ENCODE measurements at places on chromosomes 7 and 10.

DNA sequence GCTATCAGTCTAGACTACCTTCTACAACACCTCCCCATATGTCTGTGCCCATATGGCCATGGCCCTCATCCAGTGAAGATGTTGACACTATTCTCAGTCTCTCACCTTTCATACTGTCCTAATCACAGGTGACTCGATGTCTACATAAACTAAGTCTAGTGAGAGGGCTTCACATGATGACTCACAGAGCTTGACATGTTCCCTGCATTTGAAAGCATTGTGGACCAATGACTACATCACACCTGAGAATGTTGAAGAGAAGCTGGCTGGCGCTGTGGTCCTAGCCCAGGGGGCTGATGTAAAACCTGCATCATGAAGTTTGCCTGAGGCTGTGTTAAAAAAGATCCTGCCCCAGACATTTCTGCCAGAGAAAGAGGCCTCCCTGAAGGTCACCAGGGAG lies 167.2 kb downstream of the NPSR1 start:
- DNase-seq: no peak

DNA sequence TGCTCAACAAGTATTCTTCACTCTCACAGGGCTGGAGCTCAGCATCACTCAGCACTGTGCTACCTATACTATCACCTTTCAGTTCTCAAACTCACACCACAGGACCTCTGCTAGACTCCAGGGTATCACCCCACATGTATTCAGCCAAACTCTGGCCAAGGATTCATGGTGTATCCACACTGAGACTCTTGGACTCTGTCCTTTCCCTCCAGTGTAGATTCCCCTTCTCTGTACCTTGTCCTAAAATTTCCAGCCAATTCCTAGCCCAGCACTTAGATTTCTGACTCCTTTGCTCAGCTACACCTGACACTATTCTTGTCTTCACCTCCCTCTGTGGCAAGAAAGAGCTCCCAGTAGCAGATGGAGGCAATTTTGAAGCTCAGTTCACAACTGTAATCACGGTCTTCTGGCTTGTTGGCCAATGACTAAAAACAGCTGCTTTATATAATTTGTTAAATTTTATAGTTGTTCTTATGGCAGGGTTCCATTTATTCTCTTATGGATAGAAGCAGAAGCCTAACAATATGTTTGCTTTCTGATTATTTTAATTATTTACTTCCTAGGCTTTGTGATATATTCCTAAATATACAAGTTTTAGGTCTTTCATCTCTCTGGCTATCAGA lies 258.8 kb downstream of the THSD7A start:
- no peak for DNase-seq

- no peak for DNase-seq
Observed at GRCh38 chr7:112116894-112117293, 89.3 kb downstream of the DOCK4 start.

DNA sequence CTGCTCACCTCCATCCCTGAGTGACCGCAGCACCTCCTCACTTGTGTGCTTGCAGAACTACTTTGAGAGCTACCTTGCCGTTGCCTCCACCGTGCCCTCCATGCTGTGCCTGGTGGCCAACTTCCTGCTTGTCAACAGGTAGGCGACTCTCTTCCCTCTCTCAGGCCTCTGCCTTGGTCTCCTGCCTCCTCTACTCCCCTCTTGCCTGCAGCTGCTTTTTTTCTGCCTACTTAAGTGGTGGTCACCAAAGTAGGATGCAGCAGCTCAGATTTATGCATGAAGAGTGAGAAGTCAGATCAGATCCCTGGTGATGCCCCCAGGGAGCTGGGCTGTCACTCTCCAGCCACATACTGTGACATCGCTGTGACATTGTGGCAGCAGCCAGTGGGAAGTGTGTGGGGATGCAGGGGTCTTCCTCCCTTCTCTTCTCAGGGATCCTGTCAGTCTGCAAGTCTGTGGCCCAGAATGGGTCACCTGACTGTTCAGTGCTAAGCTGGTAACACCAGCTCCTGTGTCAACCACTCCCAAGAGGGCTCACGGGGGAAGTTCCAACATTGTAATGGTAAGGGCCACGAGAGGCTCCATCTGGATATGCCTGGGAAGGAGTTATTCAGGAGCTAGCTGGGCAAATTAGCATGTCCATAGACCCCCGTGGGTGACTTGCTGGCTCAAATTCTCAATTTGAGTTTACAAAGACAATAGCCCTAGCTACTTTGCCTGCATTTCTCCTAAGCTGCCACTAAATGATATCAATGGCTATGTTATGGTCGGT lies 25.3 kb downstream of the SLC29A3 start:
- DNase-seq: no peak

GRCh38 chr7:94182066-94182465 lies 177.9 kb upstream of the BET1 start:
- no peak for DNase-seq

DNA sequence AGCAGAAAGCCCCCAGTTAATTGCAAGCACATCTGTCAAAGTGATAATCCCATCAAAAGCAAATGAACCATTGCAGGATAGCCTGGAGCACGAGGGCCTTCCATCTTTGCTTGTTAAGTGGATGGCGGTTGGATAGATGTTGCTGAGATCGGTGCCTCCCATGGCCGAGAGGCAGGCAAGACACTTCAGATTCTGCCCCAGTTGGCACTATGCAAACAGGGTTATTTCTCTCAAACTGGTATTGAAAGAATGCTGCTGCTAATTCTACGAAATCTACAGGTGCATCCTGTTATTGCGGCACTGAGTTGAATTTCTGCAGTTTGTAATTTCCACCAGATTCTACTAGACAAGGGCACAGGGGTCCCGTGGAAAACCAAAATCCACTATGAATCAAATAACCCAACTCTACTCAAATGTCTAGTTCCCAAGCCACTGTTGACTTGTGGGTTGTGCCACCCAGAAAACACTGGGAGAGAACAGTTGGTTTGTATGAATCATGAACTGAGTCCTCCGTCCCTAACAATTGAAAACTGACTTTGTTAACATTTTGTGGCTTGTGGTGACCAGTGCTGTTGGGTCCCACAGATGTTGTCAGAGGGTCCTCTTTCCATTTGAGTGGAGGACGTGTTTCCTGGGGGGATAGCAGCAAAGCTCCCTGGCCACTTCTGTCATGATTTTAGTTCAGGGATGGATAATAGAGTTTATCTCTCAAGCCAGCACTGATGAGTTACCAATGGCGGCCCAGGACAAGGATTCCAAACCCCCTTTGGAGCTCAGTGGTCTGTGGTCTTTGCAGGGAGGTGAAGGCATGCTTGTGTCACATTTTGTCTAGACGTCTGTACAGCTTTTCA lies 7.1 kb upstream of the IL2RA start:
- DNase-seq: no peak

- DNase-seq: no peak
Observed at GRCh38 chr7:50211130-50212015, 93.1 kb upstream of the IKZF1 start.

GRCh38 chr10:118729200-118729599 lies 25.6 kb downstream of the CACUL1 start:
- no peak for DNase-seq

- DNase-seq: no peak
Observed at GRCh38 chr7:1712907-1713501, 42.9 kb downstream of the ELFN1 start.

DNA sequence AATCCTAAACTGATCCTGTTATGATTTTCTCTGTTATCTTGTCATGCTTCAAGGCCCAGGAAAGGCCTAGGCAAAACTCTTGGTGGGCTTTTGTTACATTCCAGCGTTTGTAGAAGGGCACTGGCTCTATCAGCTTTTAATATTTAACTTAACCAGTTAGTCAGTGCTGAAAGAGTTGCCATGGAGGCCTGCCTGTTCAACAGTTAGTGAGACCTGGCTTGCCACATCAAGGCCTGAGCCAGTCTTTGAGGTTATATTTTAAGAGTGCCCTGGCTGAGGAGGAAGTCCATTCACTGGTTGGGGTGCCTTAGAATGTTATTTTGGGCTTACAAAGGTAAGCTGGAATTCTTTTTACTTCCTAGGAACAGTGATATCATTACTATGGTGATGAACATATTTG lies 144.1 kb upstream of the NRG3 start:
- no peak for DNase-seq

DNA sequence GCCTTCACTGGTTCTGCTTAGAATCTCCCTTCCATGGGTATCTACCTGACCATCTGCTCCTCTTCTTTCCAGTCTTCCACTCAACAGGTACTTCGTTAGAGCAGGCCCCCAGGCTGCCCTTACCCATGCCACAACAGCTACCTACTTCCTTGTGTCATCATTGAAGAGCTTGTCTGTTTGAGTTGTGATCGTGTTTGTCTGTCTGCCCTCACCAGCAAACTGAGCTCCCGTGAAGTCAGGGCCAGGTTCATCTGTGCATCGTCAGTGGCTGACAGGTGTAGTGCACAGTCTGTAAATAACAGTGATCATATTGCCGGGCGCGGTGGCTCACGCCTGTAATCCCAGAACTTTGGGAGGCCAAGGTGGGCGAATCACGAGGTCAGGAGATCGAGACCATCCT lies 5.0 kb downstream of the NIPSNAP2 start:
- DNase-seq: no peak

DNA sequence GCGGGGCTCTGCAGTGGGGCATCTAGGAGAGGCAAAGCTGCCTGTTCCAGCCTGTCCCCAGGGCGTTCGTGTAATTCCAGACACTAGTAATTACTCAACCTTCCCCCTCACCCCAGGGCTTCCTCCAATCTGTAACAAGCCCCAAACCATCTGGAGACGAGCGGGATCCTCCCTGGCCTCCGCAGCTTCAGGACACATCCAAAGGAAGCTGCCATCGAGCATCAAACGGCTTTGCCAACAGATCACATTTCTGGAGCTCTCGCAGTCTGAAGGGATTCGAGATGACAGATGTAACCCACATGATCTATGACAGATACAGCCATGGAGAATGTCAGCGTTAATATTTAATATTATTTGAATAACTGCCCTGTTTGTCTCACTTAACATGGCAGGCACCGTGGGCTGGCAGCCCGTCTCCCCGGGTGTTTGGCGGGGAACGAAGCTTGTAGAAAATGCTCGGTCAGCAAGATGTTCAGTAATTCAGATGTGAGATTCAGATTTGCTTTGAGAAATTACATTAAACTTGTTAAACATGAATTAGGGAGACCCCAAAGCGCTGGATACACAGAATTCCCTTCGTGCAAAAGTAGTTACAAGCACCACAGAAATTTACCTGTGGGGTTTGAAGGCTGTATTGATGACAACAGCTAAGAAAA lies 108.5 kb upstream of the C7orf33 start:
- DNase-seq: no peak

Data from stimulated activated CD8-positive, alpha-beta memory T cell treated with anti-CD3 and anti-CD28 coated beads, Interleukin-7, amount 100 ng/mL, for 48 hours (primary cell).